ENCODE measurements at places on chromosomes 11 and 22. TPM values are rescaled to one million over a fixed set of nuclear protein-coding genes. Genes with fewer than 3 reads are reported as not detected.

The RGL4 gene
- not detected for total RNA-seq

- no peak for DNase-seq
These were observed 544.9 kb downstream of the TBC1D22A start for GRCh38 chr22:47307326-47307725.

- no peak for DNase-seq
These were observed 2.8 kb downstream of the SLC17A6 start for GRCh38 chr11:22340701-22341587.

- DNase-seq, result no peak
These were observed 72.2 kb downstream of the CCDC73 start for GRCh38 chr11:32722255-32722654.

- no peak for DNase-seq
These were observed 266.5 kb upstream of the MTNR1B start for GRCh38 chr11:92702805-92703448.

GRCh38 chr11:120597250-120598215 lies 86.0 kb downstream of the GRIK4 start:
- no peak for DNase-seq

DNA sequence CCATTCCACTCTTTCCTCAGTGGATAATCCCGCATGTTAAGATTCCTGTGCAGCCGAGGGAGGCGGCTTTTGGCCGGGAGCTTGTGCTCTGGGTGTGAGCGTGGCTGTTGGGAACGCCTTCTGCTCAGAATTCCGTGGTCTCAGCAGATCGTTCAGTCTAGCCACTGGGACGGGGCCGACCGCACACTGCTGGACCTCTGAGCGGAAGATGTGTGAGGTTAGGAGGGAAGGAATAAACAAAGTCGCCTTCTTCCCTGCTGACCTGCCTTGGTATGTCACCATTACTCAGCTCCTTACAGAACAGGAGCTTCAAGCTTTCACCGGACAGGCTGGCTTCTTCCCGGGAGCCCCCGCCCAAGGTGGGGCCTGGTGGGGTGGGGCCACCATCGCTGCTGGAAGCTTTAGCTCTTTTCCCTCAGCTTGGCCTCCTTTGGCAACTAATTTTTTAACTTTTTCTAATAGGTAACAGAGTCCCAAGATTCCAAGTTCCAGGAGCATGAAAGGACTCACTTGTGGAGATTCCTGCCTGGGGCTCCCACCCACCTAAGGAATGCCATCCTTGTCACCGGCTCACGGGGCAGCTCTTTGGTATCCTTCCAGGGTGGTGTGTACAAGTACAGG lies 22.5 kb upstream of the SEPTIN5 start:
- DNase-seq, result no peak

Measured in left ventricle myocardium superior (tissue), 1 donor.